ENCODE measurements at places on chromosomes 16 and 17.

- DNase-seq: no peak
Measured at GRCh38 chr17:66841328-66841727, 6.4 kb downstream of the CACNG5 start.

DNA sequence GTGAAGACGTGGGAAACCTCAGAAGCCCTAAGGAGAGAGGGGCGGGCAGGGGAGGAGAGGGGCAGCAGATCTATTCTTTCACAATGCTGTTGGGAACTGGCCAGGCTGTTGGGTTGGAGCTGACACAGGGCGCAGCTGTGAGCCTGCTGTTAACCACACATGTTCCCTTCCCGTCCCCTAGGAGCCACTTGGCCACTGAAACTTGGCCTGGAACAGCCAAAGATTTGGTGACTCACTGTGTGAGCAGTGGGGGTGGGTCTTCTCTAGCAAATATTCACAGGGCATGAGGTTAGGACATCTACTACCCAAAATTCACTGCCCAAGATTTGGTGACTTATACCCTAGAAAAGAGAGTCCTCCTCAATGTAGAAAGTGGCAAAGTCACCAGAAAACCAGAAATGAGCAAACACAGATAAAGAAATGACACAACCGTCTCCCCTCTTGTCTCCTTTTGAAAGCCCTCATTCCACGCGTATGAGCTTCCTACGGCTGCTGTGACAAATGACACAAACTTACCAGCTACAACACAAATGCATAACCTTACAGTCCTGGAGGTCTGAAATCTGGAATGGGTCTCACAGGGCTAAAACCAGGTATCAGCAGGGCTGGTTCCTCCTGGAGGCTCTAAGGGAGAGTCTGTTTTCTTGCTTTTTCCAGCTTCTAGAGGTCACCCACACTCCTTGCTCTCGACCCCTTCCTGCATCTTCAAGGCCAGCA, 6.3 kb downstream of the TBC1D16 start:
- DNase-seq: no peak

DNA sequence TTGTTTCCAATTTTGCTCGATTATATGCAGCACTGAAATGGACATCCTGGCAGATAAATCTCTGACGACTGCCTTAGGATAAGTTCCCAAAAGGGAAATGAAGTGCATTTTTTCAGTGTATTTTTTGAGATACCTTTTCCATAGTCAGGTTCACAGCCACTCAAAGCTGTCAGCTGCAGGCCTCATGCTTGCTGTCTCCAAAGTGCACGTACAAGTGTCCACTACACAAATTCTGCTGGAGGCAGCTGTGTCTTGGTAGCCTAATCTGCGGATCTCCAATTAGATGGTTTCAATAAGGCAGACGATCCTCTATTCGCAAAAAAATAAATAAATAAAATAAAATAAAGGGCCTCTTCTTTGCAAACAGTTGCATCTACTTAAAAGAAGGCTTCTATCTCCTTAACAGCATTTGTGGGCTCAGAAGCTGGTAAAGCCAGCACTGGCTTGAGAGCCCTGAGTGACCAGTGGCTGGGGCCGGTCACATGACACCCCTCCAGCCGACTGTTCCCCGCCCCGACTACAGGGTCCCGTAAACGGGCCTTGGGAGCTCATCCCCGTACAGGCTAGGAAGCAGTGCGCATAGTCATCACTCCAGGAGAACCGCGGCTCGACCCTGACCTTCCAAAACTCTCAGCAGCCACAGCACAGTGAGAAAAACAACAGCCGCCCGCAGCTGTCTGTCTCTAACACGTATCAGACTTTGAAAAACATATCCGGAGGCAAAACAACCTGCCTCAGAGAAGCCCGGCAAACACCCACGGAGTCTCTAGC, 18.8 kb downstream of the RPH3AL start:
- DNase-seq: no peak

- DNase-seq: no peak
Measured at GRCh38 chr17:39650121-39650579, 13.2 kb downstream of the STARD3 start.

DNA sequence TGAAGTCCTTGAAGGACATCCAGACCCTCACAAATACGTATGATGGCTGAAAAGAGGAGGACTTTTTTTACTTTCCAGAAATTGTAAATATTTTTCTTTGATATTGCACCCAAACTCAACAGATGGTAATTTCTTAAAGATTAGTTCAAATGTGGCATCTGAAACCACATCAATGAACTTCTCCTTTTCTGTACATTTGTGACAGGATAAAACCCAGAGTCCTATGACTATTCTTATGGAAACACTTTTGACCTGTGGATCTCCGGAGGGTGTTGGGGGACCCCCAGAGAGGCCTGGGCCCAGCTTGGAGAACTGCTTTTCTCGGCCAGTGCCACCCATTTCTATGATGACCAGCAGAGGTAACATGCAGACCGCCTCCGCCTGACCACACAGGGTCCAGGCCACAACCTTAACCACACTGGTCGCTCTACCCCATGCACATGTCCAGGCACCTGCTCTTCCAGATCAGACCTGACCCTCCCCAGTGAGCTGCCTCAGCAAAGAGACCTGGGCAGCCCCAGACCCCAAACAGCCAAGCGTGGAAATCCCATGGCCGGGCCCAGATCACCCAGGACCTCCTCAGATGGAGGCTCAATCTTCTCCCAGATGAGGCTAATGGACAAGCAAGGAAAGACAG, 22.7 kb downstream of the RPH3AL start:
- DNase-seq: no peak
